ENCODE measurements at places on chromosomes 3 and 15.

DNA sequence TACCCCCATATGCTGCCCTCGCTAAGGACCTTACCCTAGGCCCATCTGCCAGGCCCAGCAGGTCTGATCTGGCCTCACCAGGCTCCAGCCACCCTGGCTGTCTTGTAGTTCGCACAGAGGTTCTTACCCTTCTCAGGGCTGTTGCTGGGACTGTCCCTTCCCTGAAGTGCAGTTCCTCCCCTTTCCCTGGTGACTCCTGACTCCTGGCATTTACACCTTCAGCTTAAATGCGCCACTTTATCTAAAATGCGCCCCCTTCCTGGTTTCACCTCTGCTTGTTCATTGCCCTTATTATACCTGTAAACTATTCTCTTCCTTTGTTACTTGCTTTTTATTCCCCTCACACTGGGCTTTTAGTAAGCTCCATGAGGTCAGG is 835 bp upstream of the TTLL3 start:
- no peak for DNase-seq

- DNase-seq, result no peak
These were observed 1.6 kb upstream of the LTF start for GRCh38 chr3:46466273-46466672.

DNA sequence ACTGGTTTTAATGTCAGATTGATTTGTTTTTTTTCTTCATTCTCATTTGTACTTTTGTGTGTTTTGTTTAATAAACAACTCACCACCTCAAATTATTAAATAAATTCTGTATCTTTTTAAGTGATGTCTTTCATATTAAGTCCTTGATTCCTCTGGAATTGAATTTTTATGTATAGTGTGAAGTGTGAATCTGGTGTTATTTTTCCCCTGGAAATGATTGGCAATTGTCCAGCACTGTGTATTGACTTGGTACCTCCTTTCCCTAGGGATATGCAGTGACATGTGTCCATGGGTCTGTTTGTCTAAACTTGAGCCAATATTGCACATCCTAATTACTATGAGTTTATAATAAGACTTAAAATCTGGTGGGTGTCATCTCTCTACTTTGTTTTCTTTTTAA is 2.1 kb downstream of the RNU5B-1 start:
- DNase-seq, result no peak

DNA sequence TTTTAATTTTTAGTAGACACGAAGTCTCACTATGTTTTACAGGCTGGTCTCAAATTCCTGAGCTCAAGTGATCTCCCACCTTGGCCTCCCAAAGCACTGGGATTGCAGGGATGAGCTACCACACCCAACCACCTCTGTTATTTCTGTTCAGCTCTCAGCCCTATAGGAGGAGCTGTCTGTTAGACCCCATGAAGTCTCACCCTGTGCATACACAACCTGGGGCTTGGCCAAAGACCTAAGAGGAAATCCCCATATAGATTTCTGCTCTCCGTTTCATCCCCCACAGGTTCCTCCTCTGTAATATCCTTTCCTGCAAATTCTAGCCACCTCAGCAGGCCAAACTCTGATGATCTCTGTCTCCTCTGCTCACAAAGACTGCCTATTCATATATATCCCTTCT is 56.6 kb upstream of the CTDSPL2 start:
- DNase-seq, result no peak

DNA sequence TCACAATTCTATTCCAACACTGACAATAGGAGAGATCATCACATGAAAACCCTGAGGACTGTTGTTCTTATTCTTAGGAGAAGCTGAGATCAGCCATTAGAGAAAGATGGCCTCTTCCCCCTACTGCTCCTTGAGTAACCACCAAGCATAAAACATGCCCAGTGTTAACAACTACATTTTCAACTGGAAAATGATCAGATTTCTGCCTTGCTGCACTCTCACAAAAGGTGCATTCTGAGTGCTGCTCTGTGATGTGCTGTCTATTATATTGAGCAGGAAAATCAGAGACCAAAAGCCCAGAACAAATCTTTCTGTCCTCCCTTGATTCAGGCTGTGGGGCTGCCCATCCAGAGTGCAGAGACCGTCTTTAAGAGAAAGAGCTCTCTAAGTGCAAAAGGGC is 304.6 kb upstream of the TRIM42 start:
- no peak for DNase-seq

DNA sequence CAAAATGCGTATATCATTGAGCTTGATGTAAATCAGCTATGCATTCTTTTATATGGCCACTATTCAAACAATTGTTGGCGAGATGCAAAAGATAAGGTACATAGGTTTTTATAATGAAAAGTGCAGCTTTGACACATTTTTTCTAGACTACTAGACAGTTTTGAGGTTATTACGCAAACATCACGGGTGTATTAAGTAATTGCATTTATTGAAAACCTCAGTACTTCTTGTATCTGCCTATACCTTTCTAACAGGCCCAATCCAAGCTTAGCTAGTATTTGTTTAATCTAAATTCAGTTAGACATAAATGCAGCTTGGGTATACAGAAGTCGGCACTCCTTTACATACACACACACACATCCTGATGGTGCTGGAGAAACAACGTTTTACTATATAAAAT is 2.7 kb downstream of the SPESP1 start:
- DNase-seq, result no peak
